DMS79 (cell line): ENCODE measurements at places on chromosomes 7 and 10.
A peak's percentile ranks its signal among the peaks of the same experiment; 100 is the strongest.

- no peak for DNase-seq
Observed at GRCh38 chr10:97000487-97001182, 168.5 kb downstream of the LCOR start.

DNA sequence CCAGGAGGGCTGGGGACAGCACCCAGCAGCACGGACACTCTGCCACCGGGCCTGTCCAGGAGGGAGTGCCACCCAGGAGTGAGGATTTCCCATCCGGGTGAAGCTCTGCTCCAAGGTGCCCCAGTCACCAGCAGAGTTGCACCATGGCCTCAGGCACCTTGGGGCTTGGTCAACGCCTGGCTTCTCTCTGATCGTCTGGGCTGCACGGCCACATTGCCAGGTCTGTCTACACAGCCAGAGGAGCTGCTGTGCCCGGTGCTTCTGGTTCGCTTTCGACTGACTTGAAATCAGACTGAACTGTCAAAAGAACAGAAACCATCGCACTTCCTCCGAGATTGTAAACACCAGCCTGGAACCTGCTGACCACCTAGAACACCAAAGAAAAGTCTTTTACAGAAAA lies 12.0 kb downstream of the SHH start:
- no peak for DNase-seq

- no peak for DNase-seq
Observed at GRCh38 chr10:4199196-4199595, 414.2 kb upstream of the KLF6 start.

DNA sequence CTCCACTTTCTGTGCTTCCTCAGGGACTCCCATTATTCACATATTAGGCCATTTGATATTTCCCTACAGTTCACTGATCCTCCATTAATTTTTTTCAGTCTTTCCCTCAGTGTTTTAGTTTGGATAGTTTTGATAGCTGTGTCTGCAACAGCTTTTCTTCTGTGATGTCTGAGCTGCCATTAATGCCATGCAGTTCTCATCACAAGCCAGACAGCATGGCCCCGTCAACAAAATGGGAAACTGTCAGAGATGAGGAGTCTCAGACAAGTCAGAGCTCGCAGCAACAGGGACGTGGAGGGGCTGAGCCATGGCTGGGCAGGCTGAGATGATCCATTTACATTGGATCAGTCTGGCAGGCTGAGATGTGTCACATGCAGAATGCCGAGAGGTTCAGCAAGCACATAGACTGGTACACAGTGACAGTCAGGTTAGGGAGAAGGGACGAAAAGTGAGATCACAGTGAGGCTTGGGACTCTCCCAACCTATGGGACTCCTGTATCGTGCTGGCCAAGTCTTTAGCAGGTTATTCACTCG lies 65.4 kb downstream of the NPS start:
- DNase-seq: no peak

DNA sequence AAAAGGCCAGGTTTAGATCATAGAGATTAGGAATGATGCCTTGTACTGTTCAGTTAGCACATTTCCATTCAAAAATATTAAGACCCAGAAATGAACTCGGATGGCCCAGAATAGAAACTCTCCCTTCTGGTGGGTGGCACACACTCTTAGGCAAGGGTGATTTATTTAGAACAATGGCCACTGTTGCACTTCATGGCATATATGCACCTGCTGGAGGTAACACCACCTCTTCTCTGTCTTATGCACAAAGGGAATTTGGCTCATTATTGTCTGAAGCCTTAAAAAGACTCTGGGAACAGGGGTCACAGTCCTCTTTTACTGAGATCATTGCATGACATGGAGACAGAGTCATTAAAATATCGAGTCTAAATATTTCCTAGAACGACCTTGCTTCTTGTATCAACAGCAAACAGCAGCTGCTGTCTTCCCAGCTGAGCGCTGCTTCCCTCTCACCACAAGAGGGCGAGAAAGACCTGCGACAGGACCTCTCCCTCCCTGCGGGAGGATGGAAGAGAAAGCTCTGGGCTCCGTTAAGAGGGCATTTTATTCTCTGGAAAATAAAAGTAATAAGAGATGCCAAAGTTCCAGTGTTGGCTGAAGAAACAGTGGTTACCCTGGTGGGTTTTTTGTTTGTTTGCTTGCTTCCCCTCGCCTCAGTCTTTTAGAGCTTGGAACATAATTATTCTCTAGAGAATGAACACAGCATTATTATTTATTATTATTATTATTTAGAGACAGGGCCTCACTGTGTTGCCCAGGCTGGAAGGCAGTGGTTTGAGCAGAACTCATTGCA lies 13.5 kb upstream of the BAMBI start:
- DNase-seq: peak; percentile 47

GRCh38 chr7:24123076-24123475 lies 160.9 kb upstream of the NPY start:
- DNase-seq: no peak

GRCh38 chr10:21396889-21397288 lies 128.6 kb downstream of the SKIDA1 start:
- no peak for DNase-seq

DNA sequence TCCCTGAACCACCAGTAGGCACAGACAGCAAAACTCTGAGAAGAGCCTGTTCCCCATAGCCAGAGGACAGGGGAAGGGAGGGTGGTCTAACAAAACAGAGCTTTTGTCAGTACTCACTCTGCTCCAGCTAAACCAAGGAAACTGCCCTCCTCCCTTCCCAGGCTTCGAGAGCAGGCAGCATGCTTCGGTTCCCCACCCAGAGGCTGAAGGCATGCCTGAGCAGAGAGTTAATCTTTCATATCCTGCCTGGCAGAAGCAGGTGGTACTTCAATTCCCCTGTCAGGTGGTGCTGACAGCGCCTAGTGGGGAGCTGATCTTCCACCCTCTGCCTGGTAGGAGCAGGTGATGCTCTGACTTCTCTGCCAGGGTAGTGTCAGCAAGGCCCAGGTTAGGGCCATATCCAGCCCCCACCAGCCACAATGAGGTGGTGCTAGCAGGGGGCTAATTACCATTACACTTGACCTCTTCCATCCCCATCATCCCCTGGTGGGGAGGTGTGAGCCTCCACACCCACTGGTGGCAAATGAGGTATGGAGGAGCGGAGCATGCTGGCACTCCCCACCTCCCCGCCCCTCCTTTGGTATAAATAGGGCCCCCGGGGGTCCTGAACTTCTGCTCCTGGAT lies 35.1 kb downstream of the SDK1 start:
- peak; percentile 24 for DNase-seq

DNA sequence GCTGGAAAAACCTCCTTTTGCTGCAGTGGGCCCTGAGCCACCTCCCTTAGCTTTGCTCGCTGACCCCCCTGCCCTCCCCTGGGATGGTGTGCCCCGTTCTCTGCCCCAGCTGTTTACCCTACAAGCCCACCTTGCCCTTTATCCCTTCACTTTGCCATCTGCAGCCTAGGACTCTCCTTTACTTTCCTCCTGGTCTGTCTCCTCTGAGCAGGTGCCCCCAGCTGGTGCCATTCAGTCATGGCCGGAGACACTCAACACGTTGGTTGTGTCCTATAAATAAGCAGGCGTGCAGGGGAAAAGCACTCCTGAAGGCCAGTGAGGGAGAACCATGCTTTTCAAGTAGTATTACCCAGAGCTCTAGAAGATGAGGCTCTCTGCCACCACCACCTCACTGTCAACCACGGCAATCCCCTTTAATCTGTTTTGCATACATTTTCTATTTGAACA lies 6.1 kb downstream of the RASSF4 start:
- no peak for DNase-seq

- no peak for DNase-seq
Observed at GRCh38 chr10:71776481-71776925, 3.2 kb upstream of the VSIR start.

GRCh38 chr7:43484678-43485395 lies 98.1 kb upstream of the STK17A start:
- DNase-seq: no peak

GRCh38 chr7:121016966-121017365 lies 28.5 kb downstream of the CPED1 start:
- DNase-seq: no peak

DNA sequence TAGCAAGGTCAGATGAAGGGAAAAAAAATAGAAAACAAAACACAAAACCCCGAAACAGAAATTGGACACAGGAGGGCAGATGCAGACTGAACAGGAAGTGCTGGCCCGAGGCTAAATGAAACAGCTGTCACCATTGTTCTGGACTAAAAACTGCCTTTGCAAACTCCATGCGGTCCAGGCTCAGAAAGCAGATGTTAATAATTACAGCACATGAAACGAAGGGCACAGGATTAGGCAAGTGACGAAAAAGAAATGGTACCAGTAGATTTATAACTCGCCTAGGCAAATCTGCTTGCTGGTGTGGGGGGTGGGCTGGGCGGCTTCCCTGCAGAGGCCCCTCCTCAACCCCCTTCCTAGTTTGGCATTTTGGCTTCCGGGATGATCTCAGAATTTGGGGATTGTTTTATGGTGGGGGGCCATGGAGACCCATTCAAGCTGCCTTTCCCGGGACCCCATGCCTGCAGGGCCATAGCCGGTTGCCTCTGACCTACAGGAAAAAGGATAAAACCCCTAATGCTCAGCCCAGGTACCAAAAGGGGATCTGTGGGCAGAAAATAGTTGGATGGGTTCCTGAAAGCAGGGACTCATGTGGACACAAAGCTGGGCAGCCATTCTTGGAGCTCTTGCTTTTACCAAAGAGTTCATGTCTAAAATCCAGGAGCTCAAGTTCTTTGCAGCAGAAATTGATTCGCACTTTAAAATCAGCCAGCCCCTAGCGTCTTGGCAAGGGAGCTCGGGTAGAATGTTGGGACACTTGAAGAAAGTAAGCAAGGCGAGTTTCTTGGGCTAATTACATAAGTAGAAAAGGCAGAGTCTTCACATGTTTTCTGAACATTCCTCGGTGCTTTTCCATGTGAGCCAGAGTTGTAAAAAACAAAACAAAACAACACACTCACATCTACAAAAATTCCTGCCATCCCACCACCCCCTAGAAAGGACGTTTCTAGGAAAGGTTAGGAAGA lies 39.0 kb upstream of the EMX2 start:
- no peak for DNase-seq

DNA sequence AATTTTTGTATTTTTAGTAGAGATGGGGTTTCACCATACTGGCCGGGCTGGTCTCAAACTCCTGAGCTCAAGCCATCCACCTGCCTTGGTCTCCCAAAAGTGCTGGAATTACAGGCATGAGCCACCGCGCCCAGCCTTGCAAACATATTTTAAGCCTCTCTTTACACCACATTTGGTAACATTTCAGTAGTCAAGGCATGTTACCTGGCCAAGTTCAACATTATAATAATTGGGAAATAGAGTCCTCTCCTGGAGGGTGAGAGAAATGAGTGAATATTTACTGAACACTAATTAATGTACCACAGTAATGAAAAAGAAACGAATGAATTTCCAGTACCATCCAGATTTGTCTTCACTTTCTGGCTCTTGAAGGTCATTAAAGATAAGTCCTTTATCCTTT lies 10.0 kb upstream of the CNOT4 start:
- DNase-seq: no peak

- DNase-seq: no peak
Observed at GRCh38 chr7:42758124-42758523, 153.7 kb downstream of the C7orf25 start.

DNA sequence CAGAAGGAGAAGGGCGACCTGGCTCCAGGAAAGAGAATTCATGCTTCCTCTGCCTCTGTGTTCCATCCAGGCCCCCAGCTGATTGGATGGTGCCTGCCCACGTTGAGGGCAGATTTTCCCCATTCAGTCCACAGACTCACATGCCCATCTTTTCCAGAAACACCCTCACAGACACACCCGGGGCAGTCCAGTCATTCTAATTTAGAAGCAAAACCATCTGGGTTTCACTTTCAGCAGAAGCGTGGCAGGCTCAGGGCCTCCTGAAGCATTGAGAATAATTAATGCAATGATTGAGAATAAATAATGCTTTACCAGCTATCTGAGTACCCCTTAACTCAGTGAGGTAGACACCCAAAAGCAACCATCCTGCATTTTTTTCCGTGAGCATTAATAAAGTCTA lies 30.2 kb upstream of the CREB5 start:
- no peak for DNase-seq

DNA sequence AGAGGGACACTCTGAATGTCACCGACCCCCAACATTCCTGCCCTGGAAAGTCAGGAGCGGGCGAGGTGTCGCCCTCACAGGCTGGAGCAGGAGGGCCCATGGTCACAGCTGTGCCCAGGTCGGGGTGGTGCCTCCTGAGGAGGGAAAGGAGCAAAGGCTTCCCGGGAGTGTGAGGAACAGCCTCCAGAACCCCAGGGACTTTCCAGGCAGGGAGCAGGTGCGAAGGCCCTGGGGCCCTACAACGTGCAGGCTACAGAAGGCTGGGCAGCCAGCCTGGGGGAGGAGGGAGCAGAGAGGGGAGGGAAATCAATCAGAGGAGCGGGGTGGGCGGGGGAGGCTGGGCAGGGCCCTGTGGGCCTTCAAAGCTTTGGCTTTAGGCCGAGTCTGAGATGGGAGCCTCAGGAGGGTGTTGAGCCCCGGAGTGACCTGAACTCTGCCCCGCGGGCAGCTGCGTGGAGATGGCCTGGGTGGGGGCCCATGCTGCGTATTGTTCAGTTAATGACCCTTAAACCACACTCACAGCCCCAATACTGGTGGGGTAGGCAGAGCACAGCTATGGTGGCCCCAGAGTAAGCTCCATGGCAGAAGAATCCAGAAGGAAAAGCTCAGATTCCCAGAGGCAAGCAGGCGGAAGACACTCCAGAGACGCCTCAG lies 44.2 kb upstream of the PPP2R2D start:
- DNase-seq: no peak

DNA sequence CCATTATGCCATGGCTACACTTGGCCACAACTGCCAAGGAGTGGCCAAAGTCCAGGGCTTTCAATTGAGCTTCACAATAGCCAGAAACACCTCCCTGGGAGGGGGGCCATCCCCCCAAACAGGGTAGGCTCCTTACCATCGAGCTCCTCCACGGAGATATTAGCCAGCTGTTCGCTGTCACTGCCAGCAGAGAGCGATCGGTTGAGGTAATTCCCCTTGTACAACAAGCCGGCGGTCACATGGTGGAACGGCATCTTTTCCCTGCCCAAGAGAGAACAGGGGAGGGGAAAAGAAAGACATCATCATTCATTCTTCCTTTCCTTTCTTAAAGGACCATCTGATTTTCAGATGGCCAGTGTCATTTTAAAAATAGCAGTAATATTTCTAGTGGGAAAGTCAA lies 133.6 kb downstream of the CALN1 start:
- no peak for DNase-seq

DNA sequence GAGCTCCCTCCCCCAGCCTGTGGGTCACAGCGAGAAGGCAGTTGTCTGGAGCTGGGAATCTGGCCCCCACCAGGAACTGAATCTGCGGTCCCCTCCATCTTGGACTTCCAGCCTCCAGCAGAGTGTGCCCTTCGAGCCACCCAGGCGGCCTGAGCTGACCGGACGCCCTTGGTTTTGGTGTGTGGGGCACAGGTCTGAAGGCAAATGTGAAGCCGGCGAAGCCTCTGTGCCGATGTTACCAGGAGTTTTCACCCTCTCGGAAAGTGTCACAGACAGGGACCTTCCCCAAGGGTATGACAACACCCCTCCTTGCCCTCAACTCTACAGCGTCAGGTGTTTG lies 109.1 kb downstream of the DNAJB6 start:
- DNase-seq: no peak

- no peak for DNase-seq
Observed at GRCh38 chr7:46215987-46216567, 295.0 kb upstream of the IGFBP3 start.
